Stimulated activated CD4-positive, alpha-beta T cell treated with anti-CD3 and anti-CD28 coated beads, TNF-alpha, amount 100 ng/mL, for 1 hour (primary cell): ENCODE measurements at places on chromosomes 7 and 10.

DNA sequence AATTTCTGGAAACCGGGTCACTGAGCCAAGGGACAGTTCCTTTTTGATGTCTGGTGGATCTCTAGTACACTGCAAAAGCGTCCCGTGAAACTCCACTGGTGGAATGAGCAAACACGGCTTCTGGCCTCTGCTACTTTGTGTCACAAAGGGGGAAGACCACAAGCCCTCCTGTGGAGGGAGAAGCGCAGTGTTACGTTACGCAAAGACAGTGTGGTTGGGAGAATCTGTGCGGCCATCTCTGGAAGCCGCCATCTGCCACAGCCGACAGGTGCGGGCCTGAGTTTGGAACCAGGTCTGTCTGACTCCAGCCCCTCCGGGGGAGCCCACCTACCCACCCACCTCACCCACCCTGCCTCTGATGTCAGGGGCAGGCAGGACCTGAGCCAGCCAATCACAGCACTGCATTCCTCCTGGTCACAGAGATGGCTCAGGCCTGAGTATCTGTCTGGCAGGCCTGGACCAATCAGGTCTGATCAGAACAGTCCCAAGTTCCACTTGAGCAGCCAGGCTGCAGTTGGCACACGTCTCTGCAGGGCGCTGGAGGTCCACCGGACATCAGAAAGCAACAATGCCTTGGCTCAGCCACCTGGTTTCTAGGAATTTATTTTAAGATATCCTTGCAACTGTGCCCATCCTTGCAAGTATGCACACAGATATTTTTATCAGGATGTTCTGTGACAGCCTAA is 3.0 kb upstream of the CYP2W1 start:
- DNase-seq: no peak

DNA sequence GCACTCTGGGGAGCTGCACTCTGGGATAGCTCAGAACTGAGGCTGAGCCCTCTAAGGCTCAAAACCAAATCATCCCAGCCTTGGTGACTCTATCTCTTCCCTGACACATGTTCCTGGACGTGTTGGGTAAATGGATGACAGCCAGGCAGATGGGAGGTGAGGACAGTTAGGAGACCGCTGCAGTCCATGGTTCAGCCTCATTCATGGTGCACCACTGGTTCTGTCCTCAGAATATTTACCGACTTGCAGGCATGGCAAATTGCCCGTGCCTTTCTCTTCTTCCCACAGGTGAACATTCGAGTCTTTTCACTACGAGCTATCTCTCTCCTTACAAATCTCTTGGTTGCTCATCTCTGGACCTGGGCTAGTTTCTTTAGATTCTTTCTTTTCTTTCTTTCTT is 80.3 kb upstream of the EFCAB10 start:
- DNase-seq: no peak

- no peak for DNase-seq
Measured at GRCh38 chr7:68247571-68247970, 1250.9 kb downstream of the TYW1 start.

GRCh38 chr7:54802841-54803240 is 43.8 kb upstream of the SEC61G start:
- no peak for DNase-seq

GRCh38 chr7:27478084-27478483 is 184.6 kb downstream of the HIBADH start:
- no peak for DNase-seq

DNA sequence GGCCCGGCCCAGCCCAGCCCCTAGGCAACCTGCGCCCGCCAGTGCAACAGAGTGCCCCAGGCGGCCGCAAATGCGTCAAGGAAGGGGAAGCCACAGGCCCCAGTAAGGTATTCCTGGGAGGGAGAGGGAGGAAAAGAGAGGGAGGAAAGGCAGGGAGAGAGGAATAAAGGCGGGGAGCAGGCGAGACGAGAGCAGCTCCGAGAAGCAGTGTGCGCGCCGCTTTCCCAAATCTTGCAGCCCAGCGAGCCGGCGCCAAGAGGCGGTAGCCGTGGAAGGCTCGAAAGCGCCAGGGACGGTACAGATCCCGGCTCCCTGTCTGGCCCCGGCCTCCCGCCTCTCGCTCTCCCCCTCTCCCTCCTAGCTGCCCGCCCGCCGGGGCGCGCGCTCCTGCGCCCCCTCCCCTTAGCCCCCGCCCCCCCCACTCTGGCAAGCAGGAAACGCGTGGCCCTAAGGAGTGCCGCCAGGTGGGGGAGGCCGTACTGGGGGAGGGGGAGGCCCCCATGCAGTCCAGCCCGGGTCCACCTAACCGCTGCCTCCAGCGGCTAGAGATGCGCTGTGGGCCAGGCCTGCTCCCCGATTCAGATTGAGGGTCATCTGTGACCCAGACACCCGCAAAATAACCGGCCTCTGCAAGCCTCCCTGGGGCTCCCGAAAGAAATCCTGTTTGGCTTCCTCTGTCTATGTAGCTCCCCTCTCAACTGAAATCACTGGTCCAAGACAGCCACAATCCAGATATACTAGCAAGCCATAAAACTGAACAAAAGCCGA is 4.3 kb downstream of the HOXA10 start:
- DNase-seq: no peak

DNA sequence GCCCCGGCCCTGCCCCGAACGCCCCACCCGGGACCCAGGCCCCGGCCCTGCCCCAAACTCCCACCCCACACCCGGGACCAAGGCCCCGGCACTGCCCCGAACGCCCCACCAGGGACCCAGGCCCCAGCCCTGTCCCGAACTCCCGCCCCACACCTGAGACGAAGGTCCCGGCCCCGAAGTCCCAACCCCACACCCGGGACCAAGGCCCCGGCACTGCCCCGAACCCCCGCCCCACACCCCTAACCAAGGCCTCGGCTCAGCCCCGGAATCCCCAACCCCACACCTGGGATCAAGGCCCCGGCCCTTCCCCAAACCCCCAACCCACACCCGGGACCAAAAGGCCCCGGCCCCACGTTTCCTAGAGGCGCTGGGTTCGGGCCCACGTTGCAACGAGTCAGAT is 1.1 kb upstream of the LARP4B start:
- no peak for DNase-seq

DNA sequence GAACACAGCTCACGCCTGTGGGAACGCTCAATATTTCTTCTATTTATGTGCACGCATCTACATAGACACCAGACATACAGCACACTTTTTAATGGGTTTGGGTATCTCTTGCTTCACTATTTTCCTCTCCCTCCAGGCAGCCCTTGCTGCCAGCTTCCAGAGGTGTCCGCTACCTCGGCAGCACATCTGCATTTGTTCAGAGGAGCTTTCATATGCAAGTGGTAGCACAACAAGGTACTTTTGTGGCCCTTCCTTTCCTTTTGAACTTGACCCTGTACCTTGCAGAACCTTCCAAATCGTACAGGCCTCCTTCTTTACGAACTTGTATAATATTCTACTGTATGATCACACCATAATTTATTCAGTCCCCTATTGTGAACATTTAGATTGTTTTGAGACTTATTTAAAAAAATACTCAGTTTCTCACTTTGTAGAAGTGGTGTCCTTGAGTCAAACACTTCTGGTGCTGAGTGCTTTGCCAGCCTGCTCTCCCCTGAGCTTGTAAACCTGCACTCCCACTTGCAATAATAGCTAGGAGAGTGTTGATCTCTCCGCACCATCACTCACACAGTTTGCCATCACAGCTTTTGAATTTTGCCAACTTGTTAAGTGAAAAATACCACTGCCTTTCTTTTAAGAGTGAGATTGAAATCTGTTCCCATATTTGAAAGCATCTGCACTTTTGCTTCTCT is 106.0 kb upstream of the ZNF32 start:
- no peak for DNase-seq

GRCh38 chr10:3806603-3807002 is 21.6 kb upstream of the KLF6 start:
- DNase-seq: no peak

DNA sequence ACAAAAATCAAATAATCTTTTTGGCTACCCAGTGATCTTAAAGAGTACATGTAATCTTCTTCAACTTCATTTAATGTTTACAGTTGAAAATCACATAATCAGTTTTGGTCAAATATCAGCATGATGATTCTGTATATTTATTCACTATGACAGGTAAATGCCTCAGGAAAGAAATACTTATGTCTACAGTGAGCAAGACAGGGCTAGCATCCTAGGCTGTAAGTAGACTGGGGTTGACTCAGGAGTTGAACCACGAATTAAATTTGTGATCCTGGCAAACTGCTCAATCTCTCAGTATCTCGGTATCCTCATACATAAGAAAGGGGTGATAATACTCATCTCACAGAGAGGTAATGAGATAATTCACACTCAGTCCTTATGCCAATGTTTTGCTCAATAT is 71.8 kb downstream of the SEMA3D start:
- no peak for DNase-seq

DNA sequence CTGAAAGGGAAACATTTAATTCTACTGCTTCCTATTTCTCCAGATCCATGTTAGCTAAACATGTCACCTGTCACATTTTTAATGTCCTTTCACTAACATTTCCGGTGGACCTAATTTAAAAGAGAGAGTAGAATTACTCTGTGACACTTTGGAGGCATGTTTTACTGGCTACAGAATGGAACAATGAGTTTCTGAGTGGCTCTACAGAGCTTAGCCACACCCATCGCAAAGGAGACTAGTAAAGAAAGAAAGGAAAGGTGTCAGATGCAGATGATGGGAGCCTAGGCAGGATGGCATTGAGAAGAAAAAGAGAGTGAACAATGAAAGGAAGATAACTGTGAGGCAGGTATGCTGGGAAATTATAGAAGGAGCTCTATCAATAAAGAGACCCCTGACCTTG is 35.9 kb downstream of the NDUFB2 start:
- DNase-seq: no peak

DNA sequence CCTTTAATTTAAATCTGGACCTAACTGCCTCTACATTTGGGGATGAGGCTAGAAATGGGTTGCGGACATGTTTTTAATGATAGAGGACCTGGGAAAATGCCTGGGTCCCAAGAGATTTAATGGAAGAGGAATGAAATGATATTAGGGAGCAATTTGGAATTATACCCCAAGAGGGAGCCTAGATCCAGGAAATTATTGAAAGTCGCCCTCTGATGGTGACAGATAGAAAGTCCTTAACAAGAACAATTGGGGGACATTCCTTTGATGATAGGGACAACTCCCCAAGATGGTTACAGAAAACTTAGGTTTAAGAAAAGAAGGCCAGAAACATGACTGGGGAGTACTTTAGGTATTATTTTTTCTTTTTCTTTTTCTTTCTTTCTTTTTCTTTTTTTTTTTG is 9.5 kb upstream of the TSGA13 start:
- no peak for DNase-seq

DNA sequence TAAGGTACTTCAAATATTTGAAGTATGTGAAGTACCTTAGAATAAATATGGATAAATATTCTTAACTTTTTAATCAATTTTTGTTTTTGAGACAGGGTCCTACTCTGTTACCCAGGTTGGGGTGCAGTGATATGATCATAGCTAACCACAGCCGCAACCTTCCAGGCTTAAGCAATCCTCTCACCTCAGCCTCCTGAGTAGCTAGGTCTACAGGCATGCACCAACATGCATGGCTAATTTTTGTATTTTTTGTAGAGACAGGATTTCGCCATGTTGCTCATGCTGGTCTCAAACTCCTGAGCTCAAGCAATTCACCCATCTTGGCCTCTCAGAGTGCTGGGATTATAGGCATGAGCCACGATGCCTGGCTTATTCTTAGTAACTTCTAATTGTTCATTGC is 119.4 kb upstream of the KAT6B start:
- no peak for DNase-seq
